Stimulated activated CD4-positive, alpha-beta T cell treated with anti-CD3 and anti-CD28 coated beads, Interleukin-2, amount 100 ng/mL, for 4 hours (primary cell): ENCODE measurements at places on chromosomes 7 and 10.

DNA sequence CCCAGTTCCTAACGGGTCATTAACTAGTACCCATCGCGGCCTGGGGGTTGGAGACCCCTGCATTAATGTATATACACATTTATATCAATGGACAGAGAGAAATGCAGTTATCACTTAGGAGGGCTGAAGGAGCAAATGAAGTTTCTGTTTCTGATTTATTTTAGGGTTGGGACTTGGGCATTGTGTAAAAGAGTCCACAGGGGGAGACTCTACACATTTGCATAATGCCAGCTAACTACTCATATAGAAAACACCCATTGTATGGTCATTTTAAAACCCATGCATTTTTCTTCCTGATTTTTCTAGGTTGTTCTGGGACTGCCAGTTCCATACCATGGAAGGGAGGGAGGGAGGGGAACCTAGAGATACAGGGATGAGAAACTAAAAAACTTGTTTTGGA, 23.5 kb downstream of the BCCIP start:
- DNase-seq, result no peak

DNA sequence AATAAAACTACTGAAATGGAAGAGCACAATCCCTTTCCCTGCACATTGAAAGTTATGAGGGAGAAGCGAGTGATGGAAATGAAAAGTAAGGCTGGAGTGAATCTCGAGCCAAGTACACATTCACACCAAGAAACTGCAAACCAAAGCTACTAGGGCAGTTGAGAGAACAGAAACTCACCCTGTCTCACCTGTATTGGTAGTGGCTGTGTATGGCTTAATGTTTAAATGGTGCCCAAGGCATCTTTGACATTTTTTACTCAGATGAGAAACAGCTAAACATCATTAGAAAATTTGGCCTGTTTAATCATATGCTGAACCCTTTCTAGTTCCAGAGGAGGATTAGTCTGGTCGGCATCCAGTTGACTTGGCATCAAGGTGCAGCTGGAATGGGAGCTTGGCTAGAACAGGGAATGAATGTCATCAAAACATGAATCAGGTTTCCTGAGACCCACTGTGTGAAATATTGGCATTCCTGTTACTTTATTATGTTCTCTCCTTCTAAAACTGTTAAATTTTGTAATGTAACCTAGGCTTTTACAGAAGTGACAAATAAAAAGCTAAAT, 840.8 kb downstream of the GRM8 start:
- no peak for DNase-seq

- no peak for DNase-seq
These were observed 50.8 kb downstream of the CXCL12 start for GRCh38 chr10:44334091-44334490.

DNA sequence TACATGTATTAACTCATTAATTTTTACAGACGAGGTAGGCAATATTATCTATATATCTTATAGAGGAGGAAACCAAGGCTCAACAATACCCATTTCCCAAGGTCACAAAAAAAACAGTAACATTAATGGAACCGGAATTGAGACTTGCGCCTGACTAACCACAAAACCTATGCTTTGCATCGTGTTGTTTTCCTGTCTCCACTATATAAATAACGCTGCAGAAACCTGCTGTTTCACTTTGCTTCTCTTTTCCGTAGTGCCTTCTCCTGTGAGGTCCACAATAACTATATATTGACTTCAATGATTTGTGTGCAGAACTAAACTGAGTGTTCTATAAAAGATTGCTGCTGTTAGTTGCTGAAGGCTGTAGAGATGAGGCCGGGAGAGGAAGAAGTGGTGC, 97.7 kb upstream of the RPA3 start:
- DNase-seq, result no peak

DNA sequence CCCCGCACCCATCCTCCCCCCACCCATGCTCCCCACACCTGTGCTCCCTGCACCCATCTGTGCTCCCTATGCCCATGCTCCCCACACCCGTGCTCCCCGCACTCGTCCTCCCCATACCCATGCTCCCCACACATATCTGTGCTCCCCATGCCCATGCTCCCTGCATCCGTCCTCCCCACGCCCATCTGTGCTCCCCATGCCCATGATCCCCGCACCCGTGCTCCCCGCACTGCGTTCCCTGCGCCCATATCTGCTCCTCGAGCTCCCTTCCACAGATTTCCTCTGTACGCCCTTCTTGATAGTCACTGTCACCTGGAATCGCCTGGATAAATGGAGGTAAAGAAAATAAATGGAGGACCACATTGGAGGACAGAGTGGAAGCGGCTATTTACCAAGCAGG, 9.9 kb downstream of the DIP2C start:
- DNase-seq, result no peak

GRCh38 chr7:23864973-23865372, 155.0 kb downstream of the STK31 start:
- no peak for DNase-seq

DNA sequence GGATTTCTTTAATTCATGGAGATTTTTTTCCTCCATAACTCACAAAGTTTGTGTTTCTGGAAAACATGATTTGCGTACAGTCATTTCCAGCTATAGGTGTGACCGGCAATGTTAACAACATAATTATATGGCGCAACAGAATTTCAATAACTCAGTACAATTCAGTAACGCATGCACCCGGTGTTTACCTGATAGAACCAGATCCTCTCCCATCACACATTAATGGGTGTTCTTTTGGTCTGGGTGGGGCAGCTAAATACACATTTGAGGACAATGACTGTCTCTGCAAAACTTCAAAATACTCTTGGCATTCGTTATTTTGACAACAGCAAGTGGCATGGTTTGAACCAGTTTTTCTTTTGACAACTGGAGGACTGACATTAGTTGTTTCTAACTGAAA, 102.3 kb downstream of the KLF6 start:
- DNase-seq, result no peak

- DNase-seq, result no peak
These were observed 92.5 kb downstream of the POU6F2 start for GRCh38 chr7:39069896-39070881.

DNA sequence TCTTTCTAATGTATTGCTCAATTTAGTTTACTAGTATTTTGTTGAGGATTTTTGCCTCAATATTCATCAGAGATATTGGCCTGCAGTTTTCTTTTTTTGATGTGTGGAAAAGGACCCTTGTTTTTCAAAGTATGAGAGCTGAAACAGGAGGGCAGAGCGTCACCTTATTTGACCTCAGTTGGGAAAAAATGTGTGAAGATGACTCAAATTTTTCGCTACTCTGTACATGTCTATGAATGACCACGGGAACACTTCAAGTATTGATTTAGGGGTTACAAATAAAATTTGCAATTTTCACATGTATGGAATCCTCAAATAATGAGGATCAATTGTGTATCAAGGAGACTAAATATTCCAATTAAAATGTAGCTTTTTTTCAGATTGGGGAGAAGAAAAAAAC, 103.1 kb downstream of the ZFAND4 start:
- no peak for DNase-seq

GRCh38 chr10:60185421-60185820, 204.3 kb downstream of the ANK3 start:
- no peak for DNase-seq

DNA sequence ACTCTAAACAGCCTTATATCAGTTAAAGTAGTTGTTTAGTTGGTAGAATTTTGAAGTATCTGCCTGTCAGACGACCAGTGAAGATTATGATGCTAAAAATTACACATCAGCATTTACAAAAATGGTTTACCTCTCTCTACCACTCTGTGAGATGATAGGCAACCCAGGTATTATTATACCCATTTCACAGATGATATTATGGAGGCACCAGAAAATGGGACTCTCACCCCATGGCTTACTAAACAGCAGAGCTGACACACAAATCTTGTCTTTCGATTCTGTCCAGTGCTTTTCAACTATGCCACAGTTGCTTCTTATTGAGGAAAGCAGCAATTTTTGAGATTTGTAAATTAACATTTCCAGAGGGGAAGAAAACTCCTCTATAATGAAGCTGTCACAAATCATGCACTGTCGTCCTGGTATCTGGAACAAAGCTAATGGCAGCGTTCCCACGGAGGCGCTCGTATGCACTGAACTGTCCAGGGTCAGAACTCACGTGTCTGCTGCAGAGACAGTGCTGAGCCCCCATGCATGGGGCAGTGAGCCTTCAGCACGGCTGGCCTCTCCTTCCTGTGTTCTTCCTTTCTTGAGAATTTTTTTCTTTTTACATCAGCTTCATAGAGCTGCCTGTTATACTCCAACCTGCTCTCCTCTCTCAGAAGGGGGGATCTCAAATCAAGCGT, 381.1 kb downstream of the SDK1 start:
- DNase-seq, result no peak

DNA sequence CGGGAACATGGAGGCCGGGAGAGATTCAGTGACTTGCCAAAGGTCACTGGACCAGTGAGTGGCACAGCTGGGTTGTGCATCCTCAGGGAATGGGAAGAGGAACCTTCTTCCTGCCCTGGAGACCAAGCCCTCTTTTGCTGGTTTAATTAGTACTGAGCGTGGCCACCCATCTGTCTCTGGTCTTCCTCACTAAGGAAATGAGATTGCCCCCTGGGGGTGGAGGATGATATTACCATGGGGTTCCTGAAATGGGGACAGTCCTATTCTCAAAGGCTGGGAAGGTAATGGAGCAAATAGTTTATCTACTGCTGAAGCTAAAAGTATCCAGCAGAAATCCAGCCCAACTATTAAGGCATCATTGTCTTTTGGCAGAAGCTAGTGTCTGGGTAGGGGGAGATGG, 98.6 kb upstream of the FGFR2 start:
- DNase-seq, result no peak

DNA sequence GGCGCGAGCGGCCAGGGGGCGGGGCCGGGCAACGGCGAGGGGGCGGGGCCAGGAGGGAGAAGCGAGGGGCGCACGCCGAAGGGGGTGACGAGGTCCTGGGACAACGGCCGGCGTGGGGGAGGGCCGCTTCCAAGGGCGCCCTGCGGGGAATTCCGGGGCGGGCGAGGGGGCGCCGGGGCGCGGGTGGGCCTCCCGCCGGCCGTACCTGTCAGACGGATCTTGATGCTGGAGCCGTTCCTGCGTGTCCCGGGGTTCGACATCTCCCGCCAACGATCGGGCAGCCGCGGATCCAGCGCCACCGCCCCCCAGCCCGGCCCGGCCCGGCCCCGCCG, 421 bp downstream of the SMURF1 start:
- no peak for DNase-seq

- no peak for DNase-seq
These were observed 29.9 kb upstream of the UTF1 start for GRCh38 chr10:133199992-133200611.

DNA sequence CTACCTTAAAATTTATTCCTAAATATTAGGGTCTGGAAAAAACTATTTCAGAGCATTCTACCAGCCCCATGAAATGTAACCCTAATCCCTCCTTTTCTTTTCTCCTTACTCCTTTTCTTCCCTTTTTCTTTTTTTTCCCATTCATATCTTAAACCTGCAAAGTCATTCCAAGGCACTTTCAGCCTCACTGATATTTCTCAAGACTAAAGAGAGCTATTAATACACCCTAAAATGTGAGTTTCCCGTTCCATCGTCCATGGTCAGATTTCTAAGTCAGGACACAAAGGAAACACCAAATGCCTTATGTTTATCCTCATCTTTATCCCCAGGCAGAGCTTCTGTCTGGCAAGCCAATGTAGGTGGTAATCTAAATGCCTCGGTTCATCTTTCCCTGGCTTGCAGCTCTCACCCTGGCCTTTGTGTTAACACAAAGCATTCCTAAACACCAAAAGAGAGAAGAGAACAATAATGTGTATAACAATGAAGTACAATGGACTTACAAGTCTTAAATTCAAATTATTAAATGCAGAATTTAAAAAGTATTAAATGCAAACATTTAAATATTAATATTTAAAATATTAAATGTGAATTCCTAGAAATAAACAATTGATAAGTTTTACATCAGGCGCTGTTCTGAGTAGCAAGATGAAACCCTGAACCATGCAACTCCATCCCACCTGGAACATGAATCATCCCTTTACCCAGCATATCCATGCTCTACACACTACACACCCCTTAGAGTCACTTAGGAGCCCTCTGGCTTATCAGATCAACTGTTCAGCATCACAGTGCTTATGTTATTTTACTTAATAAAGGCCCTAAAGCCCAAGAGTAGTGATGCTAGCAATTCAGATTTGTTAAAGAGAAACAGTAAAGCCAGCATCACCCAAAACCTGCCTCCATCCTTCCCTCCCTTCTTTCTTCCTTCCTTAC, 26.8 kb downstream of the MICU1 start:
- no peak for DNase-seq

- DNase-seq, result no peak
These were observed 73.2 kb downstream of the SFMBT2 start for GRCh38 chr10:7337431-7338171.

DNA sequence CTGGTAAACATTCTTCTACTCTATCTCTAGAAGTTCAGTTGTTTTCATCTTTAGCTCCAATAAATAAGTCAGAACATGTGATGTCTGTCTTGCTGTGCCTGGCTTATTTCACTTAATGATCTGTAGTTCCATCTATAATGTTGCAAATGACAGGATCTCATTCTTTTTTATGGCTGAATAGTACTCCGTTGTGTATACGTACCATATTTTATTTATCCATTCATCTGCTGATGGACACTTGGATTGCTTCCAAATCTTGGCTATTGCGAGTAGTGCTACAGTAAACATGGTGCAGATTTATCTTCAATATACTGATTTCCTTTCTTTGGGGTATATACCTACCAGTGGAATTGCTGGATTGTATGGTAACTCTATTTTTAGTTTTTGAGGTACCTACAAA, 124.4 kb downstream of the ZNF33B start:
- no peak for DNase-seq

DNA sequence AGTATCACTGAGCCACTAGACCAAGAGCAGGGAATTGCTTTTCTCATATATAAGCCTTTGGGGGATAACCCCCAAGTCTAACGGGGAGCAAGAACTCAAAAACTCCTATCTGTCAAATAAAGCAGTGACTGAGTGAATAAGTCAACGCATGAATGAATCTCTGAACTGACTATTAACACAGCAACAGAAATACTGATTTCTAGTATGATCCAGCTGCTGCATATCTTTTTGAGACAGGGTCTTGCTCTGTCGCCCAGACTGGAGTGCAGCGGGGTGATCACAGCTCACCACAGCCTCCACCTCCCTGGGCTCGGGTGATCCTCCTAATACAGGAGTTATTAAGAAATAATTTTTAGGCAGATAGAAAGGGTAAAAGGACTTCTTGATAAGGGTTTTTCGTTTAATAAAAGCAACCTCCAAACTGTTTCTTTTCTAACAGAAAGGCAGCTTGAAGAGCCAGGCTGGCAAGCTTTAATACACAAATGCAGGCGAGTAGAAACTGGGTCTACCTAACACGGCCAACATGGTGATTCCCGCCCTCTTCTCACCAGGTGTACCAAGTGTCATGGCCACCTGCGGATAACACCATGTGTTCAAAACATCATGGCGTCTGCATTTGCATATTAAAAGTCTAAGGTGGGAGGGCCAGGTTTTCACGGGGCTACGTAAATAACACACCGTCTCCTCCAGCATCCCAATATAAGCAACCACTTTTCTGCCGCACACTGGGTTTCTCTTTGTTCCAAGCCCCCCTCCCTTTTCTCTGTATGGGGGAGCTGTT, 631.9 kb downstream of the PARD3 start:
- no peak for DNase-seq
